ENCODE measurements at places on chromosomes 5 and 9. TPM values are rescaled to one million over a fixed set of nuclear protein-coding genes. Genes with fewer than 3 reads are reported as not detected.

Gene SUSD1
- total RNA-seq, result 5.1 TPM

Gene GOLPH3
- total RNA-seq, result 96.1 TPM

Gene IL5
- not detected for total RNA-seq

Gene AQP3
- total RNA-seq, result 3.8 TPM

Gene FREM1
- total RNA-seq, result 3.1 TPM

Gene FAM153A
- not detected for total RNA-seq

Gene SLC6A3
- total RNA-seq, result 0.85 TPM

Gene SLC45A2
- total RNA-seq, result not detected

Gene SPINK4
- total RNA-seq, result not detected

Gene OSMR
- 2.3 TPM for total RNA-seq
